ENCODE measurements at places on chromosomes 3 and 15.

DNA sequence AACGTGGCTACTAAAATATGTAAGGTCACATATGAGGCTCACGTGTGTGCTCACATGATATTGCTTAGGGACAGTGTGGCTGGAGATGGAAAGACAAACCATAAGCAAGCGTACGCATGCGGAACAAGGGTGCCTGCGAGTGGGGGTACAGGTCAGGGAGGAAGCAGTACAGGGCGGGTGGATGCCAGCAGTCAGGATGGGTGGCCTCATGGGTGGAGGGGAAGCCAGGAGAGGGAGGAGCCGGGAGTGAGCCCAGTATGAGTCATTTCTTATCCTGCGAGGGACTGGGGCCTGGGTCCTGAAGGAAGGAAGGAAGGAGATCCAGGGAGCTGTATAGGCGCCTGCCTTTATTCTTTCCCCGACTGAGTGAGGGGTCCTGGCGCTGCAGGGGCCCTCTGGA lies 42.0 kb upstream of the CGNL1 start:
- no peak for DNase-seq

- DNase-seq = no peak
Measured at GRCh38 chr3:182133752-182134151, 422.0 kb downstream of the SOX2 start.

GRCh38 chr15:77959432-77959879 lies 118.1 kb downstream of the TBC1D2B start:
- peak; percentile 70 for DNase-seq

DNA sequence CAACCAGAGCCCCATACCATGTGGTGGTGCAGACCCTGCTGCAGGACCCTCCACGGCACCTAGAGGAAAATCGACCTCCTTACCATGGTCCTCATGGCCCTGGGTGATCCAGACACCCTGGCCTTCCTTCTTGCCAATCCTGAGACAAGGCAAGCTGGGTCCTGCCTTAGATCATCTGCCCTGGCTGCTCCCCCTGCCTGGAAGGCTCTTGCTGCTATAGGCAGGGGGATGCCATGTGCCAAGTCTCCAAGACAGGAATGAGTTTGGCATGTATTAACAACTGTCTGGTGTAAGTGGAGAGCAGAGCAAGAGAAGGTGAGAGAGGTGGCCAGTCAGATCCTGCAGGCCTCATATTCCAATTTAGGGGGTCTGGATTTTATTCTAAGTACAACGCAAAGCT lies 7.5 kb downstream of the HEG1 start:
- DNase-seq = no peak

DNA sequence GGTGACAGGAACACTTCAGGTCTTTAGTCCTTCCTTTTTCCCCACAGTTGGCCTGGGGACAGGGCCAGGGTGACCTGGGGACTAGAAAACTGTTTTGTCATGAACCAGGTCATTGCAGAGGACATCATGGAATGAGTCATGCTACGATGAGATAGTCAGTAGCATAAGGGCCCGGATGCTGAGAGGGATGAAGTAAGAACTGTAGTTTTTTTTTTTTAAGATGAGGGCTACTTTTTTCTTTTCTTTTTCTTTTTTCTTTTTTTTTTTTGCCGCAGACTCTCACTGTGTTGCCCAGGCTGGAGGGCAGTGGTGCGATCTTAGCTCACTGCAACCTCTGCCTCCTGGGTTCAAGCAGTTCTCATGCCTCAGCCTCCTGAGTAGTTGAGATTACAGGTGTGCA lies 8.0 kb downstream of the MAP2K5 start:
- no peak for DNase-seq

GRCh38 chr3:152243721-152244516 lies 24.8 kb upstream of the MBNL1 start:
- no peak for DNase-seq

GRCh38 chr3:53519065-53519709 lies 24.8 kb downstream of the CACNA1D start:
- no peak for DNase-seq

GRCh38 chr3:141796081-141796888 lies 33.1 kb downstream of the GRK7 start:
- DNase-seq = peak; percentile 76

DNA sequence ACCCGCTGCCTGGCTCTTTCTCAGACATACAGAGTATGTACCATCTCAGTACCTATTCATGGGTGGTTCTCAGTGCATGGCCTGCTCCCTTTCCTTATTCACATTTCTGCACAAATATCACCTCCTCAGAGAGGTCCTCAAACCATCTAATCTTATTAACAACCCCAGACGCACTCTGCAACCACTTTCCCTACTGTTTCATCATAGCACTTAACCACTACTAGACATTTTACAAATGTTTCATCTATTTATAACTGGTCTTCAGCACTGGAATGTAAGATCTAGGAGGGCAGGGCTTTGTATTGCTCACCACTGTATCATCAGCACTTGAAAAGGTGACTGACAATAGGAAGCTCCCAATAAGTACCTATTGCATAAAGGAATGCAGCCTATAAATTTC lies 45.1 kb downstream of the TNIK start:
- no peak for DNase-seq

DNA sequence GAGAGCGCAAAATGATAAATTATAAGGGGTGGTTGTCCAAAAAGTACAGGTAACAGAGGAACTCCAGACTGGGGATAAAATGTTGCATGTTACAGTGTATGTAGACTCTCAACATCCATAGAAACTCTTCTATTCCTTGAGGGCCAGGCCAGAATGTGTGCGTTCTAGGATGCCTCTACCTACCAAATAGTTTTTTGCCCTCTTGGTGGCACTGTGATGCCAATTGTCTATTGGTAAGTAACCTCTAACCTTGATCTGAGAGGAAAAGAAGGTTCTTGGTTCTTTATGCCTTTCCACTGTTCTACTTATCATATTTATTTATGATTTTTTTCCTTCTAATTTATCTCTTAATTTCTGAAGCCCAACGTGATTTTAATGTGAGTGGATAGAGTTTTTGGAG lies 424.6 kb downstream of the GRM7 start:
- DNase-seq = no peak

GRCh38 chr3:114364806-114365654 lies 71.2 kb downstream of the TIGIT start:
- no peak for DNase-seq

DNA sequence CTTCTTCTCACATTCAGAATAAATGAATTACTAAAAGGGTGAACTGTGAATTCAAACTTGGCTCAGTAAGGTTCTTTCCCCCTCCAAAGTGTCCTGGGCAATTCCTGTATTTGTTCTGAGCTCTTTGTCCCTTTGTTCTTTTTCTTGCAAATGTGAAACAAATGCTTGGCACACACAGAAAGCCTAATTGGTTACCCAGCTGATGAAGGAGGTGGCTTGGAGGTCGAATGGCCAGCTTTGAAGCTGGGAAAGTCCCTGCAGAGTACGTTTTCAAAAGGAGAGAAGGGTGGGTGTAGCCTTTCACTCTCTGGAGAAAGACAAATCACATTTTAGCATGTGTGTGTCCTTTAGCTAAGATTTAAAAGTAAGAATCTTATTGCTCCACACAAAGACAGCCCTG lies 154.4 kb downstream of the PEX5L start:
- peak; percentile 7 for DNase-seq

DNA sequence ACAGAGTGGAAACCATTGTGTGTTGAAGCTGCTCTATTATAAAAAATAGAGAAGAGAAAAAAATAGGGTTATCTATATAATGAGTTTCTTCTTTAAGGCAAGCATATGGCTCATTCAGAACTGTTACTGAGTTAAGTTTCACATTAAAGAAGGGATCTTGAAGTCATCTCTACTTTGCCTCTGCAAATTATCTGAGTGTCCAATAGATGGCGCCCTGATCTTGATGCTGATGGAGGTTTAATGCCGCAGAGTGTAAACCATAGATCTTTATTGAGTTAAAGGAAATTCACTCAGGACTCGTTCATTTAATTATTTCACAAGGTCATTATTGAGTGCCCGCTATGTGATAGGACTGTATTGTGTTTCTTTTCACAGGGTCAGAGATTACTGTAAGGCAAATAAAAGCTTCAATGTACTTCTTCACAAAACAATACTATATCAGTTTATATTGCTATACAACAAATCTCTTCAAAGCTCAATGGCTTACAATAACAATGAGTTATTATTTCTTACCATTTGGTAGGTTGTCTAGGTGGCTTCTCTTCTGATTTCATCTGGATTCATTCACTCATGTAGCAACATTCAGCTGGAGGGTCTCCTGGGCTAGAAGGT lies 171.4 kb downstream of the NSUN3 start:
- DNase-seq = no peak

DNA sequence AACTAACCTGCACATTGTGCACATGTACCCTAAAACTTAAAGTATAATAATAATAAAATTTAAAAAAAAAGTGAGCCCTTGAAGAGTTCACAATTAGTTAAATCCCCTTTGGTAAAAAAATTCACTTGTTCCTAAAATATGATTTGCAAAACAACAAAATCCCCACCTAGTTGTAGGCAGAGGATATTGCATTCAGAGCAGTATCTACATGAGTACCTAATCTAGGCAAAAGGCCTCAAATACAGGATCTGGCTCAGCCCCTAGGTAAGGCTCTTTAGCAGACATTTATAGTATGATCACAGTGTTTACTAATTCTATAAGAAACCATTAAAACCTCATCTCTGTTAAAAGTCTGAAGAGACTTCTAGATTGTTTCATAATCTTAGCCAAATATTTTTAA lies 89.3 kb upstream of the CCDC80 start:
- DNase-seq = no peak

DNA sequence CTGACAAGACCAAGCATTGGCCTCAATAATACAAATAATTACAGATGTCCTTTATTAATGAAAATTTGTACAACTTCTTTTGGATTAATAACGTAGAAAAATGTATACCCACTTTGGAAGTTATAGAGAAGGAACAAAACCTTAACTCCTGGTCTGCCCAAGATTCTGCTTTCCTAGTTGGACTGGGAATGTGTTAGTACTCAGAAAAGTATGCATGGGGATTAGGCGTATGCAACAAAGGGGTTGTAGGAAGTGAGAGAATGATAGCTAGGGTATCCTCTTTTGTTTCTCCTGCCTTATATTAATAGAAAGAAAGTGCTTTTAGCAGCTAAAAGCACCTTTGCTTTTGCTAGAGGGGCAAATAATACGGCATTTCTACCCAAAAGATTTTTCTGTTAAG lies 116.2 kb upstream of the LRRFIP2 start:
- no peak for DNase-seq

DNA sequence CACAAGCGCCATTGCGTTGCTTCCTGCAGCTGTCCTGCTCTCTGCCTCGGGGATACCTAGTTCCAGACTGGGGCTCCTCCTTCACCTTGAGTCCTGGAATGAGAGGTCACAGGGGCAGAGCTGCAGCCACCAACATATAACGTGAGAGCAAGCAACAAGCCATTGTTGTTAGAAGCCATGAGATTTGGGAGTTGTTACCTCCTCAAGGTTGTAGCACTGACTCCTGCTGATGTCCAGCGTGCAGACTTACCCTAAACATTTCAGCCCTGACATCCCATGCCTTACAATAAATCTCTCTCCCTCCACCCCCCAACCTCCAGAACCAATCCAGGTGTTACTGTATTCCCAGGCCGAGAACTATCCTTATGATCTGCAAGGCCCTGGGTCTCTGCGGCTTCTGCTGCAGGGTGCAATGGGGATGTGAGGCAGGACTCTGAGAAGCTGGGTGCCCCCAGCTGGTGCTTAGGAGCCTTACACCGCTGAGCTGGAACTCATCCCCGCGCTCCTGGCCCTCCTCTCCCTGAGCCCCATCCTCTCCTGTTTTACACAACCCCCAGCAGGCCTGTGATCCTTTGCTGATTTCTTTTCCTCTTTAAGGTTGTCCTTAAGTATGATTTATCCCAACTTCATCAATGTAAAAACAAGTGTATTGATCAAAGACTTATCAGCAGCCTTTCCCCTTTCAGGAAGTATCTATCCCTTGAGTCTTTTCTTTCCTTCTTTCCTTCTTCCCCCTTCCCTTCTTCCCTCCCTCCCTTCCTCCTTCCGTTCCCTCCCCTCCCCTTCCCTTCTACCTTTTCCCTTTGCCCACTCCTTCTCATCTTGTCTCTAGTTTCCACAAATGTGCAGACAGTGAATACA lies 84.2 kb upstream of the ABHD2 start:
- no peak for DNase-seq

DNA sequence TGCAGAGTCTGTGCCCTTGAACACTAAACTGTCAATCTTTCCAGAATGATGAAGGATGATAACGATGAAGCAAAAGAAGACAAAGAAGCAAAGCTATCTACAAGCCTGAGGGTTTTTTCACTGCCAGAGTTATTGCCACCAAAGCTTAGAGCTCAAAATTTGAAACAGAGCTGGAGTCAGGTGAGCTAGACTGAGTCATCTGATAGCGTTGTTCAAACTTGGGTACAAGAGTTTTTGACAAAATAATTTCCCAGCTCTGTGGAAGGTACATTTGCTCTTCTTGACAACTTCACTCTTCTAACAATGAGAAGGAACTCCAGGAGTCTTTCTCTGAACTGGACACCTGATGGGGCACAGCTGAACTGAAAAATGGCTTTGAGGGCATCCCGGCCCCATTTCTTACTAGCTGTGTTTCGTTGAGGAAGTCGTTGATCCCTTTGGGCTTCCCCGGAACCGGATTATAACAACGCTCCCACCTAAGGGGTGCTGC lies 715 bp downstream of the MCCC1 start:
- DNase-seq = no peak

- DNase-seq = no peak
Measured at GRCh38 chr15:101455291-101456025, 34.0 kb downstream of the PCSK6 start.

DNA sequence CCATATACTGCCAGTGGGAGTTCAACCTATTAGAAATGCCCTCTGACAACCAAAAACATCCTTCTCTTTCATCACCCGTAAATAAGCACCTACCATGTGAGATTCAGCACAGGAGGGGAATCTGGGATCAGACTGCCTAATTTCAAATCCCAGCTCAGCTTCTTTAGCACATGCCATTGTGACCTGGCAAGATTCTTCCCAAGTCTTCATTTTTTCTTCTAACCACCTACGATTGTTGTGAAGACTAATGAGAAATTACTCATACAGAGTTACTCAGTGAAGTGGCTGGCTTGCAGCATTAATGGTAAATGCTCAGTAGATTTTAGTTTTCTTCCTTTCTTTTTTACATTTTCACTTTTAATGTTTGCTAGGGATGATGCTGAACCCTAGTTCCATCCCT lies 176.7 kb downstream of the PDZRN3 start:
- DNase-seq = no peak

DNA sequence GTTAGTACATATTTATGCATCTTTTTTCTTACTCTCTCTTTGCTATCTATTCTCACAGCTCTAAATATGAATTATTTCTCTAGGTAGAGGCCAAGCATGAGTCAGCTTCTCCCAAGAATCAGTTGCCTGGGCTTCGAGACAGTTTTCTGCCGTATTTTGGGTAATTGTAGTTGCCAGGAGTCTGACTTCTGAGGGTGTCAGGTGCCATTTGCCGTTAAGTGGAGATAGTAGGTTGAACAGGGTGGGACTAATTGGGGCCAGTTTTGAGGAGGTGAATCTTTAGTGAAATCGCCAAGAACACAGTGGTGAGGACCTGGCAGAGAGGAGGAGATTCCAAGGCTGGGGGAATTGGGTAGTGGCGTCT lies 7.8 kb upstream of the NRROS start:
- DNase-seq = no peak

DNA sequence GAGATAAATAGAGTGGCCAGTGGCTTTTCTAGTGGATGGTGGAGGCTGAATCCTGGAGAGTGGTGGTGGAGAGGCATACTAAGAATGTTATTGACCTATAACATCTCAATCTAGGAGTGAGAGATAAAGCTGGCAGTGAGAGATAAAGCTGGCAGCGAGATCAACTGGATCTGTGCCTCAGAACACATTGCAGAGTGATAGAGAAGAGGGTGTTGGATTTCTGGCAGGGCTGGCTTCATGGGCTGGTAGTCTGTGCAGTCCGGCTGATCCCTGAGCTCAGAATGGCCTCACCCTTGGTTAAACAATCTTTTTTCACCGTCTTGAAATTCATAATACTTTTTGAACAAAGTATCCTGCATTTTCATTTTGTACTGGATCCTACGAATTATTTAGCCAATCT lies 221.2 kb downstream of the NLGN1 start:
- DNase-seq = no peak
